ENCODE measurements at places on chromosomes 4 and X.

GRCh38 chr4:3250956-3251690, 2.2 kb downstream of the MSANTD1 start:
- no peak for DNase-seq

DNA sequence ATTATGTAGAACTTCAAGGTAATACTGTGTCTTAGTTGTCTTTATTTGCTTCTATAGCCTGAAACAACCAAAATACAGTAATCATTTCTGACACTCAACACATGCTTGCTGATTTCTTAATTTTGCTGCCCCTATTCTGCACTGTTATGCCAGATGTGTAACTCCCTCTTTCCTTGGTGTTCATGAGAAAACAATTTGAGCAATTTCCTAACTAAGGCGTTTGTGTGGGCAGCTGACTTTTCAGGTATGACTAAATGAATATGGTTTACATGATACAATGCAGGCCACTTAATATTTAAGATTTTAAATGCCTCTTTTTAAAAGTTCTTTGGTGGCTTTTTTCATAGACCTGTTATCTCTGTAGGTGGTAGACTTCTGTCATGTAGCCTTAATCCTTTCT, 46.1 kb upstream of the CENPE start:
- DNase-seq: no peak

- no peak for DNase-seq
These were observed 123.2 kb downstream of the TRIML1 start for GRCh38 chr4:188262464-188262863.

DNA sequence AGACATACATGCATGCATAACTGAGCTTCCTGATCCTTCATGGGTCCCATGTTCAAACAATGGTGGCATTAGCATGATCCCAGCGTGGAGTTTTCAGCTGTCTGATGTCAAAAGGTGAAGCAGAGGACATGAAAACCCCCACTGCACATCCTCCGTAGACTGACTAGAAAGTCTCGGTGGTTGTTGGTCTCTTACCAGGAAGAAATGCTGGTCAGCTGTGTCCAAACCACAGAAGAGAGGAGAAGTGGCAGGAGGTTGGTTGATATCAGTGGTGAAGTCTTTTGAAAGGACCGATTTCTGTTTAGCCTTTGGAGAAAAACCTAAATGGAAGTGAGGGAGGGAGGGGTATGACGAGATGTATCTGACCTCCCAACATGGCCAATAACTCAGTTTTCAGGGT, 201.9 kb downstream of the SPATA18 start:
- no peak for DNase-seq

Measured in occipital lobe (tissue), 3 donors.